ENCODE measurements at places on chromosomes 2 and 18.

DNA sequence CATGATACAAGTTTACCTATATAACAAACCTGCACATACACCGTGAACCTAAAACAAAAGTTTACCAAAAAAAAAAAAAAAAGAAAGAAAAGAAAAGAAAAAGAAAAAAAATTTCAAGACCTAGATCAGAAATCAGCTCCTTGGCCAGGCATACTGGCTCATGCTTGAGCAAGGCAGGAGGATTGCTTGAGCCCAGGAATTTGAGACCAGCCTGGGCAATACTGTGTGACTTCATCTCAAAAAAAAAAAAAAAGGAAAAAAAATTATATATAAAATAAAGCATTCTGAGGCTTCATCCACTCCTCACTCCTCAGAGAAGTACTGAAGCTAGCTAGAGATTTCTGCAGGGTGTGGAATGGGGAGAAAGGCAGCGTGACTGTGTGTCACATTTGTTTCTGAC, 11.8 kb upstream of the PROC start:
- DNase-seq, result no peak

DNA sequence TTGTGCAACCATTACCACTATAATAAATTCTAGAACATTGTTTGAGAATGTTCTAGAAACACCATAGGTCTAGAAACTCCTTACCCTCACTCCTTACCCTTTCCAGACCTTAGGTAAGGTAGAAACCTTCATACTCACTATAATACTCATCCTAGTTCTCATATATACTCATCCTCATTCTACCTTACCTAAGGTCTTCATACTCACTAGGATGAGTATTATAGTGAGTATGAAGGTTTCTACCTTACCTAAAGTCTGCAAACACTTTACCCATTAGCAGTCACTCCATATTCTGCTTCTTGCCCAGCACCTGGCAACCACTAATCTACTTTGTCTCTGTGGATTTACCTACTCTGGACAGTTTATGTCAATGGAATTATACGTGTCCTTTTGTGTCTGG, 75.0 kb downstream of the TMEM185B start:
- DNase-seq, result no peak

DNA sequence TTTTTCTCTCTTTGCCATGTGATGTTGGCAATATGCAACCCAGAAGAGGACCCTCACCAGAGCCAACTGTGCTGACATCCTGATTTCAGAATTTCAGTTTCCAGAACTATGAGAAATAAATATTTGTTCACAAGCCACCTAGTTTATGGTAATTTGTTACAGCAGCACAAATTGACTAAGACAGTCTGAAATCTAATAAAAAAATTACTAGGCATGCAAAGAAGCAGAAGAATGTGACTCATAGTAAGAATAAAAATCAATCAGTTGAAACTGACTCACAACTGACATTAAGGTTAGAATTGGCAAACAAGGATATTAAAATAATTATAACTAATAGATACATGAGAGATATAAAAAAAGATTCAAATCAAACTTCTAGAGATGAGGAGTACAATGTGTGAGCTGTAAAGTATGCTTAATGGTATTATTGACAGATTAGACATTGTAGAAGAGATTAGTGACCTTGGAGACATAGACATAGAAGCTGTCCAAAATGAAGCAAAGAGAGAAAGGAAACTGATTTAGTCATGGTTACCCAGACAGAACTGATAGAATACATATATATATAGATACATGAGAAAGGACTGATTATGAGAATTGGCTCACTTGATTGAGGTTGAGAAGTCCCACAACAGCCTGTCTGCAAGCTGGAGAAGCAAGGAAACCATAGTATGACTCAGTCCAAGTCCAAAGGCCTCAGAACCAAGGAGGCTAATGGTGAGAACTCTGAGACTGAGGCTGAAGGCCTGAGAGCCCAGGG, 27.8 kb upstream of the TTC39C start:
- DNase-seq, result no peak

DNA sequence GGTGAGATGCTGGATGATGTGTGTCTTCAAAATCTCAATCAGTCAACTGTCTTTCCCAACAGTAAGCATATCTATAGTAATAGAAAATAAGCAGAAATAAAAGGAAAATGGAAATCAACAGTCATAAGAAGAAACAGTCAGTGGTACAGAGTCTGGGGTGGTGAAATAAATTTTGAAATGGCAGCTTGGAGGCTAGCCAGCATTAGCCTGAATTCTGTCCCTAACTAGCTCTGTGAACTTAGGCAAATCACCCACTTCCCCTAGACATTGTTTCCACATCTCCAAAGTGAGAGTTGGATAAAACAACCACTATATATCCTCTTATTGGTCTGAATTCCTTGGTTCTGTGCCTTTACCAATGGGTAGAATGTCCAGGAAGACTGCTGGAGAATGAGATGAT, 189.7 kb upstream of the REV1 start:
- DNase-seq, result no peak

GRCh38 chr2:40955042-40955441, 503.2 kb upstream of the SLC8A1 start:
- DNase-seq, result no peak

- DNase-seq, result no peak
These were observed 41.7 kb upstream of the RND3 start for GRCh38 chr2:150528861-150529801.

- DNase-seq, result no peak
These were observed 82.5 kb downstream of the SEMA4F start for GRCh38 chr2:74736589-74736988.

DNA sequence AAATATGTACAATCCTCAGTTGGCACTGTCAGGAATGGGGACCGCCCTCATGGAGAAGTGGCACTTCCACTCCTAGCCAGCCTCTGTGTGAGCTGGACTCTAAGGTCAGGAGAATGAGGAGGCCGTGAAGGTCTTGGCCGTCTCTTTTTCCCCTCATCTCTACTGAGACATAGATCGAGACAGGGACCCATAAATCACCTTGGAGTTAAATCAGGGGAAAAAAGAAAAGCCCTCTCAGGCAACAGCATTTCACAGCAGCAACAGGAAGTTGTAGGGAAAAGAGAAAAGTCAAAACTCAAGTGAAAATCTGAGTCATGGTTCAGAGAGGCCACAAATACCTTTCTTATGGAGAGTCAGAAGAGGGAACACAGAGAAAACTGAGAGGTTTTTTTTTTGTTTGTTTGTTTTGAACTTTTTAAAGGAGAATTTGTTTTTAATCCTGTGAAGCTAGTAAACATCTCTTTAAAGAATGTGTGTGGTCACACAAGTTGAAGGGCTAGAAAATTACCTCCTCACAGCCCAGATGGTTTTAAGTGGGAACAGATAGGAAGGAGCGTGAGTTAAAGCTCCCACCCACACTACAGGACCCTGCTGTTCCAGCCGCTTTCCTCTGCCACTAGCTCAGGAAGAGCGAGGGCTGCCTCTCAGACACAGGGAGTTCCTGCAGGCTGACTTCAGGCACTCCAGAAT, 30.6 kb upstream of the CYP1B1 start:
- no peak for DNase-seq

- DNase-seq, result no peak
These were observed 276.6 kb downstream of the CMPK2 start for GRCh38 chr2:6589150-6589549.

DNA sequence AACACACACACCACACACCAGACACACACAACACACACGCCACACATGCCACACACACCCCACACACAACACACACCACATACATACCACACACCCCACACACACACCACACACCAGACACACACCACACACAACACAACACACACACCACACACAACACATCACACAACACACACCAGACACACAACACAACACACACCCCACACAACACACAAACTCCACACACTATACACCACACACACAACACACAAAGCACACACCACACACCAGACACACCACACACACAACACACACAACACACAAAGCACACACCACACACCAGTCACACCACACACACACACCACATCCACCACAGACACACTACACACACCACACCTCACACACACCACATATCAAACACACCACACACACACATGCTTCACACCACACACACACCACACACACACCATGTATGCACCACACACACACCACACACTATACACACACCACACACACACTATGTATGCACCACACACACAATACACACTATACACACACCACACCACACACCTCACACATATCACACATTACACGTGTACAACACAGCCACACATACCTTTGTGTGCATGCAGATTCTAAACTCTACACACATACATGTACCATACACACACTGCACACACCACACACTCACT, 72.2 kb downstream of the TMEM18 start:
- DNase-seq, result no peak
